Fibroblast of lung (primary cell): ENCODE measurements at places on chromosomes 6 and 20. TPM values are rescaled to one million over a fixed set of nuclear protein-coding genes. Genes with fewer than 3 reads are reported as not detected.

The MCHR2 gene
- total RNA-seq, result not detected in 2 replicates

The FNDC1 gene
- total RNA-seq, result under 0.01 TPM in 2 replicates

The NDUFAF4 gene
- total RNA-seq, result 7.4 and 8.1 TPM in 2 replicates

The MTRF1L gene
- 13.4 and 15.7 TPM in 2 replicates for total RNA-seq

The ECT2L gene
- total RNA-seq, result under 0.01 and 0.17 TPM in 2 replicates

The CDH26 gene
- 0.26 and 0.50 TPM in 2 replicates for total RNA-seq

The BANF2 gene
- total RNA-seq, result not detected in 2 replicates

The CHRNA4 gene
- not detected in 2 replicates for total RNA-seq

The HINT3 gene
- total RNA-seq, result 28.8 and 36.8 TPM in 2 replicates

The PHACTR3 gene
- not detected in 2 replicates for total RNA-seq

The EYA2 gene
- 1.3 and 1.7 TPM in 2 replicates for total RNA-seq

The GJA10 gene
- total RNA-seq, result not detected in 2 replicates

The EYA4 gene
- 23.9 and 38.0 TPM in 2 replicates for total RNA-seq

The SIGLEC1 gene
- total RNA-seq, result not detected in 2 replicates

The LHFPL5 gene
- not detected in 2 replicates for total RNA-seq

The MYLK2 gene
- total RNA-seq, result under 0.01 TPM in 1 of 2 replicates, not detected in the other

The LY6G6D gene
- total RNA-seq, result not detected in 2 replicates

The SUPT3H gene
- total RNA-seq, result 8.3 and 8.5 TPM in 2 replicates

The AKIRIN2 gene
- total RNA-seq, result 20.0 and 33.7 TPM in 2 replicates

The TNXB gene
- 63.9 and 113 TPM in 2 replicates for total RNA-seq

The GPR6 gene
- not detected in 2 replicates for total RNA-seq

The PBOV1 gene
- total RNA-seq, result not detected in 2 replicates

The FRK gene
- 0.33 and 0.77 TPM in 2 replicates for total RNA-seq

The SASH1 gene
- total RNA-seq, result 21.3 and 38.6 TPM in 2 replicates

The BCAS4 gene
- 12.1 and 33.7 TPM in 2 replicates for total RNA-seq

The CD24 gene
- total RNA-seq, result 0.17 and 0.26 TPM in 2 replicates

The TCP1 gene
- total RNA-seq, result 200 and 231 TPM in 2 replicates
